RWPE1 (cell line): ENCODE measurements at places on chromosomes 5 and 9.

GRCh38 chr5:149213264-149213880 lies 58.3 kb upstream of the AFAP1L1 start:
- no peak for DNase-seq

- DNase-seq: no peak
Measured at GRCh38 chr9:131868766-131869165, 128.9 kb upstream of the RAPGEF1 start.

- peak; percentile 61 for DNase-seq
Measured at GRCh38 chr5:141651728-141652105, 499 bp upstream of the FCHSD1 start.

- DNase-seq: no peak
Measured at GRCh38 chr5:115940080-115940810, 22.0 kb upstream of the LVRN start.

- DNase-seq: peak; percentile 9
Measured at GRCh38 chr5:166370928-166371690, 1920.3 kb upstream of the WWC1 start.

DNA sequence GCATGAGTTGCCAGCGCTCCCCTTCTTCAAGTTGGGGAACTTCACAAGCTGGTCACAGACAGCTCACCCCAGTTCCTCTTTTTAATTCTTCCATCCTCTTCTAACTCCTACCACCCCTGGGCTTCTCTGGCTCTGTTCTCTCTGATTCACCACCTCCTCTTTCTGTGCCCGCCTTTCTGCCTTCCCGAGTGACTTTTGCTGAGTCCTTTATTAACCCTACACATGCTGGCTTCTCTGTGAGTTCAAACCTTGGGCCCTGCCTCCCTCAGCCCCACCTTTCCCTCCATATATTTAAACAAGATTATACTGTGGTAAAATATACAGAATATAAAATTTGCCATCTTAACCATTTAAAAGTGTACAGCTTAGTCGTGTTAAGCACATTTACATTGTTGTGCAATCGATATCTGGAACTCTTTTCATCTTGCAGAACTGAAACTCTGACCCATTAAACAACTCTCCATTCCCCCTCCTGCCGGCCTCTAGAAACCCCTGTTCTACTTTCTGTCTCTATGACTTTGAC lies 32.0 kb downstream of the SLC46A2 start:
- DNase-seq: no peak

- DNase-seq: no peak
Measured at GRCh38 chr9:76725011-76725546, 39.2 kb upstream of the PCA3 start.

DNA sequence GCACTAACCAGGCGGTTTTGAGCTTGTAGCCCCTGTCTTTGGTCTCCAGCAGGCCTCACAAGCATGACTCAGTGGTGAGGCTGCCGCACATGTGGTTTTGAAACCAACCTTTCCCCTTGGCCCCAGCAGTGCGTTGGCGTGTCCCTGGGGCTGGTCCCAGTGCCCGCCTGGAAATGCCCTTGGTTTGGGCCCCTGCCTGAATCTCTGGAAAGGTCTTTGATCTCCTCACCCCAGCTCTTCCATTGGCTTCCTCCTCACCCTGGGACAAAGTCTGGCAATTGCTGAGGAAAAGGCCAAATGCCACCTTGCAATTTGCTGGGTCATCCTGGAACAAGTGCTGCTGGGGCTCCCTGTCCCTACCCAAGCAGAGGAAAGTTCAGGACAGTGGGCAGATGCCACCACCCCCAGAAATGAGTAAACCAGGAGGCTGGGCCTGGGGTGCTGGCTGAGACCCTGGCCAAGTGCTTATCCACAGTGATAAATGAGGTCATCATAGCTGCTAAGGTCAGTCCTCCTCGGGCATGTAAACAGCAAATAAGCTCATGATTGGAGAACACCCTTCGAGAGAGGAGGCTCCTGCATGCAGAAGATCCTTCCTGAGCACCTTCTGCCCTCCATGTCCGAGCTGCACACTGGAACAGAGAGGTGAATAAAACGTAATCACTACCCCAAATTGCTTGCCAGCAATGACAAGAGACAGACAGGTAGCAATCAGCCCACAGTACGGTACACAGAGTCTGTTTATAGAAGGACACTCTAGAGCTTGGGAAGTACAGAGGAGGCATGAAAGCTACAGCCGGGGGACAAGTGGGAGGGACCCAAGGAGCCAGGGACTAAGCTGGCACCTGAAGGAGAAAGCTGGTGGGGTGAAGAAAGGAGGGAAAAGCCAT lies 98.9 kb upstream of the CPEB4 start:
- DNase-seq: peak; percentile 78

GRCh38 chr5:44740660-44741059 lies 68.1 kb upstream of the MRPS30 start:
- DNase-seq: peak; percentile 5

DNA sequence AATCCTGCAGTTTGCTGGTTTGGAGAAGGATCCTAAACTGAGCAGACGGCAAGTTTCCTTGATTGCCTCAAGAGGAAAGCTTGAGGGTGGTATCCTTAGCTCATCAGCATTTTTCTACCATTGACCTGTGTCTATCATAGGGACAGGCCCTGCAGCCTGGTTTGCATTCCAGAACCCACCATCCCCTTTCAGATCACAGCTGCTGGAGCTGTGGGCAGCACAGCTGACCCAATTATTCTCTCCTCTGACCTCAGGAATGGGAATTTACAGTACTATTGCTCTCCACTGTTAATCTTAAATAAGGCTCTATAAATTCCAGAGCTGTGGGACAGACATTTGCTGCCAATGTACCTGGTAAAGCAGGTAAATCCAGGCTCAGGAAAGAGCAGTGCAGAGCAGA lies 163.0 kb downstream of the SPOCK1 start:
- DNase-seq: no peak

DNA sequence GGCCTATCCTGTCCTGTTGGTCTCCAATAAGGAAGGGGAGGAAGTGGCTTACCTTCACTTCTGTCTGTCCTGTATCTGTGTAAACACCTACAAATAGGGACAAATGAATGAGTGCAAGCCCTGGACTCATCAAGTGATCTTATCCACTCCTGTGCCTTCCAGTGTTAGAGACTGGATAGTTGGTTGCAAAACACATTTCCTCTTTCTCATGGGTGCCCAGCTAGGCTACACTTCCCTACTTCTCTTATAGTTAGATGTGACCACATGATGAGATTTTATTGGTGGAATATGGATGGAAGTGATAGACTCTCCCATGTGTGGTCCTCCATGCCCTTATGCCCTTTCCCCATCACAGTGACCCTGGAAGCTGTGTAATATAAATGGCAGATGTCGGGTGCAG lies 16.9 kb upstream of the PFDN1 start:
- DNase-seq: no peak

DNA sequence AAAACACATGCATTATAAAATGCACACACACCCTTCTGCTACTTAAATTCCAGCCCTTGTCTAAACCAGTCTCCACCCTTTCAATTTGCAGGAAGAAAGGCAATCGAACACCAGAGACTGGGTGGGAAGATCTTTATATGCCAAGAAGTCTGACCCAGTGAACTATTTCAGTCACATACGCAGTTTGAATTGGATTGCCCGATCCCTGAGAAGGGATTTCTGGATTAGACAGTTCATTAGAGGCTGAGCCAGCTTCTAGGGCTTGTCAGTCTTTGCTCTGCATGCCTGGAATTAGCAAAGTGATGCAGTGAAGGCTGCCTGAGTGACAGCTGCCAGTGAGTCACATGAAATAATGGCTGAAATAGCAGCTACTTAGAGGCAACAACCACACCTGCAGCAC lies 159.9 kb downstream of the PPP2R2B start:
- DNase-seq: peak; percentile 71

DNA sequence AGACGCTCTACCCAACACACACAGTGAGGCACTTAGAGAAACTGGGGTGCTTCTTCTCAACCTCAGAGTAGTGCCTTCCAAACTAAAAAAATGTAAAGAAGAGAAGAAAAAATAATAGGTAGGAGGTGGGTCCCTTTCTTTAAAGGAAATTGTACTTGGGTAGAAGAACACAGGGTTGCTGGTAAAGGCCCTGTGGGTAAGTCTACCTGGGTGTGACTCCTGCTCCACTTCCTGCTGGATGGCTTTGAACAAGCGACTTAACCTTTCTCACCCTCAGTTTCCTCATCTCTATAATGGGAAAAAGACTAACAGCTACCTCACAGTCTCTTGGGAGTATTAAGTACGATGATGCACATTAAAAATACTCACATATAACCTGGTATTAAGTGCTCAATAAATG lies 32.1 kb upstream of the GLRA1 start:
- DNase-seq: no peak

DNA sequence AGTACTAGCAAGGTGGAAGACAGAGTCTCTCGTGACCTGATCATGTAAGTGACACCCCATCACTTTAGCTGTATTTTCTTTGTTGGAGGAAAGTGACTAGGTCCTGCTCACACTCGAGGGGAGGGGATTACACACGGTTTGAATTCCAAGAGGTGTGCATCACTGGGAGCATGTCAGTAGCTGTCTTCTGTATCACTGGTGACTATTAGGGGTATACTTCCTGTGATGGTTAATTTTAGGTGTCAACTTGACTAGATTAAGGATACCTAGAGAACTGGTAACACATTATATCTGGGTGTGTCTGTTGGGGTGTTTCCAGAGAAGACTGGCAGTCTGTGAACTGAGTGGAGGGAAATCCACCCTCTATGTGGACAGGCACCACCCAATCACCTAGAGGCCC lies 22.5 kb downstream of the FOXD1 start:
- DNase-seq: no peak

- DNase-seq: peak; percentile 86
Measured at GRCh38 chr5:73311291-73312110, 137.1 kb downstream of the FOXD1 start.

DNA sequence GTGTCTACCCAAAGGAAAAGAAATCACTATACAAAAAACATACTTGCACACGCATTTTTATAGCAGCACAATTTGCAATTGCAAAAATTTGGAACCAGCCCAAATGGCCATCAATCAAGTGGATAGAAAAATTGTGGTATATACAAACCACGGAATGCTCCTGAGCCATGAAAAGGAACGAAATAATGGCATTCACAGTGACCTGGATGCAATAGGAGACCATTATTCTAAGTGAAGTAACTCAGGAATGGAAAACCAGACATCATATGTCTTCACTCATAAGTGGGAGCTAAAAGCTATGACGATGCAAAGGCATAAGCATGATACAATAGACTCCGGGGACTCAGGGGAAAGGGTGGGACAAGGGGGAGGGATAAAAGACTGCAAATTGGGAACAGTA lies 78.4 kb downstream of the ENC1 start:
- no peak for DNase-seq

- peak; percentile 85 for DNase-seq
Measured at GRCh38 chr9:136485049-136486045, 2.5 kb upstream of the SEC16A start.
